H7 (cell line): ENCODE measurements at places on chromosomes 2 and 18. TPM values are rescaled to one million over a fixed set of nuclear protein-coding genes. Genes with fewer than 3 reads are reported as not detected.
A peak's percentile ranks its signal among the peaks of the same experiment; 100 is the strongest.

DNA sequence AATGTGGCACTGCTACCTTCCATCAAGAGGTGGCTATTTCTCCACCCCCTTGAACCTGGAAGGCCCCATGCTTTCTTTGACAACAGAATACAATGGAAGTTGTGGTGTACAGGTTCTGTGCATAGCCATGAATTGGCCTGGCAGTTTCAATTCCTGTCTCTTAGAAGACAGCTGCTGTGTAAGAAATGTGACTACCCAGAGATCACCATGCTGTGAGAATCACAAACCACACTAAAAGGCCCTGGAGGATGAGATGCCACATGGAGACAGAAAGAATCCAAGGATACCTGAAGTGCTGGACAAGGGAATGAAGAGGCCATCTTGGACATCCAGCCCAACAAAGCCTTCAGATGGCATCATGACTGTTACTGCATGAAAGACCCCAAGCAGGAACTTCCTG is 47.7 kb upstream of the EHBP1 start:
- DNase-seq, result no peak

Gene HK2
- 10.7 and 16.2 TPM in 2 replicates for total RNA-seq

Gene MYO1B
- total RNA-seq, result 47.4 and 55.8 TPM in 2 replicates

GRCh38 chr2:98269274-98269673 is 77.0 kb upstream of the CNGA3 start:
- peak; percentile 61 for DNase-seq

Gene ST8SIA5
- 0.38 and 0.52 TPM in 2 replicates for total RNA-seq

Gene MAP3K19
- not detected in 2 replicates for total RNA-seq

Gene PAX3
- total RNA-seq, result not detected in 2 replicates

DNA sequence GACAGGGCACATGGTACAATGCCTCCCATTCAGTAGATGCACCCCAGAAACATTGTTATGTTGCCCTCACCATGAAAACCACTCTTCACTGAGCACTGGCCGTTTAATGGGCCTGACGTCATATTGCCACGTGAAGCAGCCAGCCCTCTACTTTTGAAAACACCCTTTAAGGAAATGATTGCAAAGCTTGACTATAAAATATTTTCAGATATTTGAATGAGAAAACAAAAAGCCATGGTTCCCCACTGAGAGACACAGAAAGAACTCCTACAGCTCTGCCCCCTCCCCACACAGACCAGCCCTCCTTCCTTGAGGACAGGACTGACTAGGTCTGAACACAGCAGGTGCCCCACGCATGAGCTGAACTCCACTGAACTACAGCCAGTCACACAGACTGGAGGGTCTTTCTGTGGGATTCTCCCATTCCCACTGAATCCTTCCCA is 349.1 kb downstream of the ANAPC1 start:
- peak; percentile 39 for DNase-seq
